ENCODE measurements at places on chromosomes 2 and 18.

DNA sequence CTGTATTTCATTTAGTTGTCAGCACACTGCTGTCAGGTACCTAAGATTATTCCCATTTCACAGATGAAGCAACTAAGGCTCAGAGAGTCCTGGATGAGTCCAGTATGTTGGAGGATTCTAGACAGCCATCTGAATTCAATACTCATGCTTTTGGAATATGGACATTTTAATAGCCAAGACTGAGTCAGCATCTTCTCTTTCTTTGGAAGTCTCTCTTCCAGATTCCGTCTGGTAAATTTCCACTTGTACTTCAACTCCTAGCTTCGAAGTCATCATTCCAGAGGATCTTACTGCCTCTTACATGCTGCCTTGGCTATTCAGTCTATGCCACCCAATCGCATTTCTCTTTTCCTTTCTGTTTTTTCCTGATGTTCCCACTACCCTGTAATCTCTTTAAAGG, 40.6 kb downstream of the INSIG2 start:
- no peak for DNase-seq

GRCh38 chr18:12580630-12581342, 77.1 kb downstream of the SPIRE1 start:
- DNase-seq = no peak

DNA sequence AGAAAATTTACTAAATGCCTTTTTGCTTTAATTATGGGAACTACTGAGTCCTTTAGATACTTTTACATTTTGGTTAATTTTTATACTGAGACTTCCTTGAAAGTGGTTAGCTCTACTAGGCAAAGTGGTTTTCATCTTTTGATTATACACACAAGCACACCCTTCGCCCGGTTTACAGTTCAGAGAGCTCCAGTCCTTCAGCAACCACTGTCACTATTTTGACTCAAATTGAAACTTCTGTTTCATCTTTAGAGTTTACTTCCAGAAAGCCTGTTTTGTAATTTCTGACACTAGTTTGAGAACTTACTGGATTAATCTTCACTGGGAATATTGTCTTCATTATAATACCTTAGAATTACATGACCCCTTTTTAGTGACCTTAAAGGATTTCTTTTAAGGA, 140.3 kb upstream of the FOSL2 start:
- no peak for DNase-seq

DNA sequence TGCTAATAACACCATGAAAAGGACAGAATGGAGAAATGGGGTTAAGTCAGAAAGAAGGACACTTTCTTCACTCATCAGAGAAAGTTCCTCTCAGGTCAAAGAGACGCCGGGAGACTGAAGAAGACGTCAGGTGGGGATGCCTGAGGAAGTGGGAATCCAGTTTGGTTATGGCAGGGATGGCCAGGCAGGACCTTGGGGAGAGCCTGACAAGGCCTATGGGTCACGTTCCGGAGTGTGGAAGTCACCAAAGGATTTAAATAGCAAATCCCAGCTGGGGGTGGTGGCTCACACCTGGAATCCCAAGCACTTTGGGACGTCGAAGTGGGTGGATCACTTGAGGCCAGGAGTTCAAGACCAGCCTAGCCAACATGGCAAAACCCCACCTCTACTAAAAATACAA, 432.7 kb upstream of the SMIM21 start:
- DNase-seq = no peak

GRCh38 chr18:51957001-51957400, 383.0 kb upstream of the DCC start:
- no peak for DNase-seq

- no peak for DNase-seq
Observed at GRCh38 chr2:210050885-210051284, 48.4 kb downstream of the RPE start.

DNA sequence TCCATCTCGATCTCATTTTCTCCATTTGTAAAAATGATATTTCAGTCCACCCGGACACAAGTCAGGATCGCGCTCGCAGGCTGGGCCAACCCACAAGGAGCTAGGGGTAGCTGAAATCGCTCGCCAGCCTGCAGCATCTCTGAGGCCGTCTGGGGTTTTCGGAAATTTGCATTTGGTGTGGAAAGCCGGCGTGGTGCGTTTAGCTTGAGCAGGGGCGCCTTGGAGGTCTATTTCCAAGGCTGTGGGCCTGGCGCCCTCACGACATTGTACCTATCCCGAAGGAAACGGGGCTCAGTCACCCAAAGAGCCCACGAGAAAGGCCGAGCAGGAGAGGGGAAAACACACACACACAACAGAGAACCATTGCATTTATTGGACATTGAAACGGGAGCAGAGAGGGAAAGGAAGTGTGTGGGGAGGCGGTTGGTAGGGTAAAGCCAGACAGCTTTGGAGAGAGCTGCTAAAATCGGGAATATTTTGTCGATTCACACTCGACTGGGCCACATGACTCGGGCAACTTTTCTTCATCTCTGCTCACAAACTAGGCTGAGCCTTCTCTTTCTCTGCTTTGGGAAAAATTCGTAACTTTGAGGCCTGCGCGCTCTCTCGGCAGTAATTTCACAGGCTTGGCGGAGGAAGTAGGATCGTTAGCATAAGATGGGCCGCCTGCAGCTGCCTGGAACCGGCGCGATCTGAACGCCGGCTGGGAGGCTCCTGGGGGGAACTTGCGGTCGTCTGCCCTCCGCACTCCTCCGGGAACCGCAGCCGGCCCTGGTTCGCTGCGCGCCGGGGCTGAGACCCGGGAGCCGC, 1.1 kb upstream of the HOXD8 start:
- DNase-seq = no peak

DNA sequence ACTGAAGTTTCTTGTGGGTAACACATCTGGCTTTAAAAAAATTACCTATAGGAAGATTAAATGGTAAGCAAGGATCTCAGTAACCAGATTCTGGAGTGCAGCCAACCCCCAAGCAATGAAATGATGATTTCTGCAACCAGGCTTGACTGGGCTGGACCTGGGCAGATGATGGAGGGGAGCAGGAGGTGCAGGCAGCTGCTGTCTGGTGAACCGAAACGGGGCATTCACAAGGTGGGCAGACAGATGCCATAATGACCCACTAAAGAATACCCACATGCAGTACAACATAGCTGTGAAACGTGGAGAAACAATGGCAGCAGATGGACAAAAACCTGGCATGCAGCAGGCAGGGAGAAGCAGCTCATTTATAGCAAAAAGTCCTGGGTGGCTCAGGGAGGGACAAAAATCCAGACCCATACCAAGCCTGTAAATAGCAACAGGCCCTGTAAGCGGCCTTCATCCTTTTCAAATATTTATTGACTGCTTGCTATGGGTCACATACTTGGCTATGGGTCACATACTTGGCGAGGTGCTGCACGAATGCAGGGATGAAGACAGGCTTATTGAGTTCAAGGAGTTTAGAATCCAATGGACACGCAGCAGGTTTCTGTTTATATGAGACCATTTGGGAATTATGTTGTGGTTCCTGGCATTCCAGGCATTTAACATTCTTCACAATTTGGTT, 244.7 kb downstream of the HRH4 start:
- no peak for DNase-seq

DNA sequence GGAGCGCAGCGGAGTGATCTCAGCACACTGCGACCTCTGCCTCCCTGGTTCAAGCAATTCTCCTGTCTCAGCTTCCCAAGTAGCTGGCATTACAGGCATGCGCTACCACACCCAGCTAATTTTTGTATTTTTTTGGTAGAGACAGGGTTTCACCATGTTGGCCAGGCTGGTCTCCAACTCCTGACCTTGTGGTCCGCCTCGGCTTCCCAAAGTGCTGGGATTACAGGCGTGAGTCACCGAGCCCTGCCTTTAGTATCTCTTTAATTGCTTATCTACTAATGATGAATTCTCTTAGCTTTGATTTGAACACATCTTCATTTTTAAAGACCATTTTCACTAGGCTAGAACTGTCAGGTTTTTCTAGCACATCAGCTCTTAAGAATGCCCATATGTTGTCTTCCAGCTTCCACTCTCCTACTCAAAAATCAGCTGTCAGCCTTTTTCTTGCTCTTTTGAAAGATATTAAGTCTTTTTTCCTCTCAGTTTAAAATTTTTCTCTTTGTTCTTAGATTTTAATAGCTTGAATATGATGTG, 16.1 kb upstream of the MFSD2B start:
- no peak for DNase-seq

- no peak for DNase-seq
Observed at GRCh38 chr2:109084341-109084740, 44.7 kb upstream of the SH3RF3 start.
